ENCODE measurements at places on chromosomes 7 and 10.

GRCh38 chr10:78909221-78909620, 159.5 kb upstream of the ZMIZ1 start:
- no peak for DNase-seq

DNA sequence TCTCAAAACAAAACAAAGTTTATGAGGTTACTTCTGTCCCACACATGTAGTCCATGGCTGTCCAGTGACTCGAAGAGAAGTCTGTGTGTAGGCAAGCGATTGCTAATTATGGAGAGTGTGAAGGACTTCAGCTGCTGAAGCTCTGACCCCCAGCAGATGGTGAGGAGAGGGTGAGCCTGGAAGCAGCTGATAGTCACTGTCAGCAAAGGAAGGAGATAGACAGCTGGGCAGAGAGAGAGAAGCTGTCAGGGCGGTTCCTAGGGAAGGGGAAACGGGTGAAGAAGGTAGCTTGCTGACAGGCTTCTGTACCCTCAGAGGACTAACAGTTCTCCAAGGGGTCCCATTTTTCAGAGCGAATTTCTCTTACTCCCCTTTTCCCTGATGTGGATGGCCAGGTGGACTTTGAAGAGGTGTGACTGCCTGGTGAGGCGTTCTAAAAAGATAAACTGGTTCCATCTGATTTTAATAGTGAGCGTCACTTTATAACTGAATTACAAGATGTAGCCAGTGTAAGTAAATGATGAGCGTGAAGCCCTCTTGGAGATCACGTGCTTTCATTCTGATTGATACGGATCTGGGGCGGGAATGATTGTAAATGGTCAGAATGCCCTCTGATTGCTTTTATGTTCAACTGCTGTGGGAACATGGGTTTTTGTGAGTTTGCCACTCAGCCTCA, 12.1 kb downstream of the ZSCAN21 start:
- DNase-seq, result no peak

- DNase-seq, result no peak
These were observed 28.1 kb downstream of the WDR37 start for GRCh38 chr10:1084011-1084950.

DNA sequence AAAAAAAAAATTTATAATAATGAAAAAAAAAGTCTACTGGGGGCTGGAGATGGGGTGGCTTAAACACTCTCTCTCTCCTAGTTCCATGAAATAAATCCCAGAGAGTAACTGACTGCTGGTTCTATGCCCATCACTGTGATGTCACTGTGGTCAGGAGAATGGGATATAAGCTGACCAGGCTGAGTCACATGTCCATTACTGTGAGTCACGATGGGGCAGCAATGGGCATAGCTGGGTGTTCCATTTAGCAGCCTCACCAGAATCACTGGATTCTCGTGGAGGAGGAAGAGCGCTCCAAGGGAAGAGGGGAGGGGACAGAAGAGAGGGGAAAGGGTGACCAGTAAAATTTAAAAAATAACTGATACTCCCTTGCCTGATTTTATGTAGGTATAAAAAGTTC, 37.1 kb downstream of the MASTL start:
- no peak for DNase-seq

All from stimulated activated CD4-positive, alpha-beta T cell treated with anti-CD3 and anti-CD28 coated beads, Interleukin-2, amount 100 ng/mL, for 48 hours (primary cell).